ENCODE measurements at places on chromosomes 13 and 19. TPM values are rescaled to one million over a fixed set of nuclear protein-coding genes. Genes with fewer than 3 reads are reported as not detected.

- H3K27ac ChIP-seq: no peak overlapping the region
- no peaks in the 10 kb centered on the region for H3K27me3 ChIP-seq
- no peak for DNase-seq
- no peaks in the 10 kb centered on the region for H3K4me1 ChIP-seq
- no peak overlapping the region for H3K4me3 ChIP-seq
Observed at GRCh38 chr19:30158893-30159245, 213.3 kb upstream of the ZNF536 start.

DNA sequence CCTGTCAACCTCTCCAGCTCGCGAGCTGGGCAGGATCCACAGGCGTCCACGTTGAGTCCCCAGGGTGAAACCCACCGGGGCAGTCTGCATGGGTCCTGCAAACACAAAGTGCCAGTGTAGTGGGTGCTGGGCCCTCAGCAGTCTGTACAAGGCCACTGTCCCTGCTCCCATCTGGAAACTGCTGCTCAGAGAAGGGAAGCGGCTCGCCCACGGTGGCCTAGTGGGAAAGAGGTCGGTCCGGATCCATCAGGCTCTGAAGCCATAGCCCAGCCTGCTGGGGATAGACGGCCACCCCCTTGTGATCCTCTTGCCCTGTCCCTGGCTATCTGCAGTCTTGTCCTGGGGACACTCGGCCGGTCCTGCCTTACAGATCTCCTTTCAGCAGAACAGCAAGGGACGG is 2.6 kb upstream of the DIRAS1 start:
- H3K4me3 ChIP-seq: no peak overlapping the region
- no peak overlapping the region for H3K27ac ChIP-seq
- DNase-seq: no peak
- H3K27me3 ChIP-seq: peaks cover 5% of the 10 kb centered on the region
- no peaks in the 10 kb centered on the region for H3K4me1 ChIP-seq

GRCh38 chr13:20799726-20800416 is 26.1 kb upstream of the EEF1AKMT1 start:
- no peaks in the 10 kb centered on the region for H3K27me3 ChIP-seq
- peaks cover 28% of the 10 kb centered on the region for H3K36me3 ChIP-seq
- no peak overlapping the region for H3K4me3 ChIP-seq
- H3K27ac ChIP-seq: no peak overlapping the region
- H3K4me1 ChIP-seq: peaks cover 10% of the 10 kb centered on the region

DNA sequence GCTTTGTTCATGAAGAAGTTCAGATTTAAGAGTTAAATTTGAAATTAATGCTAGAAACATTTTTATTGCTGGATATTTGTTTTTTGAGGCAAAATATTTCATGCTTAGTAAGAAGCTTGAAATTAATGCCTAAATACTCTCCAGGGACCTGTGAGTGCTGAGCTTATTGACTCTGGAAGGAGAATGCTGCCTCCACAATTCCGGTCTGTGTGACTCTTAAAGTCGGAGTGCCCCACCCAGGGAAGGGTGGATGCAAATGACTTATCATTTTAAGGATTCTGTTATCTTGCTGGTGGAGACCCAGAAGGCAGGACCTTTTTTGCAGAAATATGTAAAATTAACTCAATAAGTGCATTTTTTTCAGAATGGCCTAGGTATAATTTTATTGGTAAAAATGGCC is 143.8 kb upstream of the RXFP2 start:
- H3K27ac ChIP-seq: no peak overlapping the region
- DNase-seq: no peak
- H3K27me3 ChIP-seq: no peaks in the 10 kb centered on the region
- H3K36me3 ChIP-seq: no peaks in the 10 kb centered on the region

DNA sequence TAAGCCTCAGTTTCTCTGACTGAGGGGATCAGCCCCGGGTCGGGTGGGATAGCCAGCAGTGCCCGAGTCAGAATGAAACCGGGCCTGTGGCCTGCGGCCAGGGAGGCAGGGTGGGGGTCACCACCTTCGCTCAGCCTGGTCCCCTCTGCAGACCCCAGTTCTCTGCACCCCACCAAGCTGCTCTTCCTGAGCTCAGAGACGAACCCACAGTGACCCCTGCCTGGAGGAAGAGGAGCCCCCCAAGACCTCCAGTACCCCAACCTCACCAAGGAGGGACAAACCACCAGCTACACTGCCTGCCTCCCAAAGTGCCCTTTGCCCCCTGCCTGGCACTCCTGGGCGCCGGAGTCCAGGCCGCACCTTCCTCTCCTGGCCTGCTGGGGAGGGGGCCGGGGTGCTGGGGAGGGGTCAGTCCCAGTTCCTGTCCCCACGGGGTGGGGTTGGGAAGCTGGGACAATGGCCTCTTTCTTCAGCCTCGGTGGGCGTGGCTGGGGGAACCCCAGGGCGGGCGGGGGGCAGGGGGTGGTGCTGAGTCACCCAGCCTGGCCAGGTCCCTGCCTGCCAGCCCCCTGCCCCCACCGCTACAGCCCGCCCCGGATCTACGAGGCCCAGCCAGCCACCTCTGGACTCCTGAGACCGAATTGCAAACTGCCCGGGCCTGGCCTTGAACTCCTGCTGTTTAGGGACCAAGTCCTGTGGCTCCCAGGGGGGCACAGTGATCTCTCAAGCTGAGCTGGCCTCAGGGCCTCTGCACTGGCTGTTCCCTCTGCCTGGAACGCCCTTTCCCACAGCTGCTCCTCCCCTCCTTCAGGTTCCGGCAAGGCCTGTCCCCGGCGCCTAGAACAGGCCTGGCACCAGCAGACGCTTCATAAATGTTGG is 14.3 kb downstream of the ZBTB7A start:
- H3K36me3 ChIP-seq: peaks cover 41% of the 10 kb centered on the region
- DNase-seq: no peak
- no peak overlapping the region for H3K4me3 ChIP-seq
- H3K27me3 ChIP-seq: no peaks in the 10 kb centered on the region
- no peak overlapping the region for H3K27ac ChIP-seq

DNA sequence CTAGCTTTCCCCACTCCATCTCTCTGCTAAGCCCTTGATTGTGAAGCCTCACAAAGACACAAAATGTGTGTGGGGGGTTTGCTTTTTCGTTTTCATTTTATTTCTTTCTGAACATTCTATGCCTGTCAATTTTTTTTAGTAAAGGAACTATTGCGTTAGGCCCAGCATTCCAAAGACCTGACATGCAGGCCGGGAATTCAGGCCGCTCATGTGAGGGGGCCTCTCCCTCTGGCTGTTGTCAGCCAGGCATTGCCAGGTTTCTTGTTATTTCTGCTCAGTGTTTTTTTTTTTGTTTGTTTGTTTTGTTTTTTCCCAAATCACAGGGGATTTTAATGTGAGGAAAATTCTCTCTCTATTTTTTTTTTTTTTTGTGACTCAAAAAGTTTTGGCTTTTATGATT is 10.3 kb upstream of the MEDAG start:
- H3K4me3 ChIP-seq: no peak overlapping the region
- no peaks in the 10 kb centered on the region for H3K4me1 ChIP-seq
- no peaks in the 10 kb centered on the region for H3K36me3 ChIP-seq
- no peak for DNase-seq

DNA sequence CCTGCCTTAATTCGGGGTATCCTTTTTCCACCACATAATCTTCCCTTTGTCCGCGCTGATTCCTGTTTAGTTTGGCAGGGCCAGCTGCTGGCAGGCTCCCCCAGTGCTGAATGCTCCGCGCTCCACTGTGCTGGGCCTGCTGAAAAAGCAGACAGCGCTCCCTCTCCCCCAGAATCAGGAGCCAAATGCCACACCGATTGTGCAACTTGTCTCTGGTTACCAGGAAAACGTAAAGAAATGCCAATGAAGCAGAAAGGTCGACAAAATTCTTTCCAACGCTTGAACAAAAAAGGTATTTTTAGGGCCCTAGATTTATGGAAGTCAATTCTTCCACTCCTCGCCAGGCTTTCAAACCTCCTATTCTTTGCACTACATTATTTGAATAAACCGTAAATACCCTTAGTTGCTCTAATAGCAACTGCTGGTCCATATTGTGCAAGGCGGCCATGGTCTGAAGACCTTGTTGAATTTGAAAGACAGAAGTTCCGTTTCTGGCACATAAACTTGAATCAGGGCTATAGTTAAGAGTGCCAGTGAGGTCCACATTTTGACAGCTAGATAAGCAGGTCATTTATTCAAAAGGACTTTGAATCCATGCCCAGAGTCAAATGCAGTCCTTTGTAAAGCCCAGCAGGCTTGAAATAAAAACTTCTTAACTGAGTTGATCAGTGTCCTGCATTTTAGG is 206.7 kb upstream of the RFC3 start:
- no peak overlapping the region for H3K4me3 ChIP-seq
- no peak for DNase-seq
- H3K27ac ChIP-seq: peak overlapping the region; percentile 36
- H3K27me3 ChIP-seq: no peaks in the 10 kb centered on the region
- no peaks in the 10 kb centered on the region for H3K36me3 ChIP-seq
- H3K4me1 ChIP-seq: peaks cover 33% of the 10 kb centered on the region

DNA sequence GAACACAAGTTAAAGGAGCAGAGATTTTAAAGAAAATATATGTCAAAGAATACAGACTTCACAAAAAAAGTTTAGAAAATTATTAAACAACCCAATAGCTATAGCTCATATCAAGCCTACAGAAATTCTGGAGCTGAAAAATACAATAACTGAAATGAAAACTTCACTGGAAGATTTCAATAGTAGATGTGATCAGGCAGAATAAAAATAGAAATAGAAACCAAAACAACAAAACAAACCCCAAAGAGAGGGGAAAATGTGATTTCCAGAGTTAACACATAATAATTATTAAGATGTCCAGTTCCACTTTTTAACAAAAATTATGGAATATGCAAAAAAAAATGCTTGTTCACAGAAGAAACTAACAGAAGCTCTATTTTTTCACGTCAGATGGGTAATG is 23.6 kb downstream of the LRRC63 start:
- no peaks in the 10 kb centered on the region for H3K36me3 ChIP-seq
- H3K27ac ChIP-seq: no peak overlapping the region
- DNase-seq: no peak

- H3K4me3 ChIP-seq: no peak overlapping the region
- H3K27ac ChIP-seq: no peak overlapping the region
- DNase-seq: no peak
- H3K36me3 ChIP-seq: no peaks in the 10 kb centered on the region
Observed at GRCh38 chr13:80250213-80250810, 90.6 kb downstream of the SPRY2 start.

GRCh38 chr13:35891507-35892441 is 239.4 kb downstream of the DCLK1 start:
- no peak overlapping the region for H3K27ac ChIP-seq
- DNase-seq: no peak
- no peaks in the 10 kb centered on the region for H3K36me3 ChIP-seq
- H3K27me3 ChIP-seq: no peaks in the 10 kb centered on the region
- H3K4me3 ChIP-seq: no peak overlapping the region

DNA sequence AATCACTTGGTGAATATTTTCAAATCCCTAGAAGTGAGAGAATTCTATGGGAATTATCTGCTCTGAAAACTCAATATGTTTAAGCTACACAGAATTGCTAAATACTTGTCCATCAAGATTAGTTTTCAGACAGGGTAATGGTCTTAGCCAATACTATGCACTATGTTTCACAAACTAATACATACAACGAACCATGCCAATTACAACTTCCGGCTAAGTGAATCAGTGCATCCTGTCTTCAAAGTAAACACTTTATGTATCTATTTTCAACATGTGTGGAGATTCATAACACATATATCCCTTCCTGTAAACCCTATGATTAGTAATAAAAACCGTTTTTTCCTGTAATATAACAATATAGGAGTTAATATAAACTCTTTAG is 181.5 kb downstream of the POSTN start:
- no peak for DNase-seq
- H3K27me3 ChIP-seq: no peaks in the 10 kb centered on the region
- no peaks in the 10 kb centered on the region for H3K4me1 ChIP-seq
- H3K27ac ChIP-seq: no peak overlapping the region
- H3K36me3 ChIP-seq: no peaks in the 10 kb centered on the region

- no peak for DNase-seq
- peak overlapping the region; percentile 94 for H3K4me3 ChIP-seq
- H3K27me3 ChIP-seq: no peaks in the 10 kb centered on the region
- no peaks in the 10 kb centered on the region for H3K36me3 ChIP-seq
Observed at GRCh38 chr13:52652980-52653303, 306 bp downstream of the SUGT1 start.

- H3K4me3 ChIP-seq: no peak overlapping the region
- H3K36me3 ChIP-seq: no peaks in the 10 kb centered on the region
- no peak overlapping the region for H3K27ac ChIP-seq
- no peaks in the 10 kb centered on the region for H3K27me3 ChIP-seq
Observed at GRCh38 chr13:49418206-49418605, 25.7 kb downstream of the CAB39L start.

GRCh38 chr19:39696387-39696786 is 7.9 kb upstream of the LGALS14 start:
- H3K4me3 ChIP-seq: no peak overlapping the region
- H3K4me1 ChIP-seq: no peaks in the 10 kb centered on the region

DNA sequence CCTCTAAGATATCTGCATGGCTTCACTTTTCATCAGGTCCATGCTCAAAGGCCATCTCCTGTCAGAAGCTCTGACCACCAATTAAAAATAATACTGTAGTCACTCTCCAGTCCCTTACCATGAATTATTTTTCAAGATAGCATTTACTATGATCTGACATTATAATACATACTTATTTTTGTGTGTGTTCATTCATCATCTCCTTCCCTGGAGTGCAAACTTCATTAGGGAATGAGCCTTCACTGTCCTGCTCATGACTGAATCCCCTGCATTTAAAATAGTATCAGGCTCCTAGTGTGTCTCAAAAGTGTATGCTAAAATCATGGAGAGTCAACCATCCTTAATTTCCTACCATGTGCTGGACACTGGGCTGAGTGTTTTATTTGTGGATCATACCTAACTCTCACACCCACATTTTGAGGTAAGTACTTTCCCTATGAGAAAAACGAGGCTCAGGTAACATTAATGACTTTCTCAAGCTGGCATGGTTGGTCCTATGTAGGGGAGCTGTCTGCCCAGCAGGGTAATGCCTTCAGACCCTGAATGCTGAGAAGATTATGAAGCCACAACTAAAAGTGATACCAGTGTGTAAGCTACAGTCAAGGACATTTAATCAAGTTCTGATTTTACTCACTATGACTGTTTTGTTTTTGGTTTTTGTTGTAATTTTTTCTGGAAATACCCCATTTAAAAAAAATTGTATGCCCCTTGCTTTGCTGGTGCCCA is 16.3 kb downstream of the PLA2G4C start:
- H3K4me3 ChIP-seq: no peak overlapping the region
- no peak for DNase-seq
- no peaks in the 10 kb centered on the region for H3K36me3 ChIP-seq
- H3K27me3 ChIP-seq: no peaks in the 10 kb centered on the region
- H3K27ac ChIP-seq: no peak overlapping the region

- no peaks in the 10 kb centered on the region for H3K27me3 ChIP-seq
- no peaks in the 10 kb centered on the region for H3K36me3 ChIP-seq
- no peak for DNase-seq
Observed at GRCh38 chr19:33552191-33552927, 30.8 kb upstream of the PEPD start.

- H3K27ac ChIP-seq: no peak overlapping the region
- no peak for DNase-seq
- no peak overlapping the region for H3K4me3 ChIP-seq
- no peaks in the 10 kb centered on the region for H3K27me3 ChIP-seq
- H3K4me1 ChIP-seq: no peaks in the 10 kb centered on the region
- no peaks in the 10 kb centered on the region for H3K36me3 ChIP-seq
Observed at GRCh38 chr13:34465423-34465922, 476.6 kb upstream of the NBEA start.

- H3K4me1 ChIP-seq: peaks cover 54% of the 10 kb centered on the region
- no peak overlapping the region for H3K4me3 ChIP-seq
- peaks cover 5% of the 10 kb centered on the region for H3K36me3 ChIP-seq
Observed at GRCh38 chr19:54162884-54163283, 3.4 kb upstream of the LENG1 start.

- no peak overlapping the region for H3K27ac ChIP-seq
- no peaks in the 10 kb centered on the region for H3K36me3 ChIP-seq
- H3K4me1 ChIP-seq: no peaks in the 10 kb centered on the region
- H3K27me3 ChIP-seq: no peaks in the 10 kb centered on the region
- no peak overlapping the region for H3K4me3 ChIP-seq
Observed at GRCh38 chr19:32068793-32069192, 276.6 kb upstream of the ZNF507 start.

Gene ZNF132
- 9.5 TPM for total RNA-seq

Gene HSH2D
- 17.8 TPM for total RNA-seq

Gene PDX1
- not detected for total RNA-seq

Data from CD4-positive, alpha-beta memory T cell (primary cell).